ENCODE measurements at places on chromosomes 1 and 21.
A peak's percentile ranks its signal among the peaks of the same experiment; 100 is the strongest.

GRCh38 chr21:27582246-27582947, 615.5 kb upstream of the ADAMTS5 start:
- DNase-seq = no peak

DNA sequence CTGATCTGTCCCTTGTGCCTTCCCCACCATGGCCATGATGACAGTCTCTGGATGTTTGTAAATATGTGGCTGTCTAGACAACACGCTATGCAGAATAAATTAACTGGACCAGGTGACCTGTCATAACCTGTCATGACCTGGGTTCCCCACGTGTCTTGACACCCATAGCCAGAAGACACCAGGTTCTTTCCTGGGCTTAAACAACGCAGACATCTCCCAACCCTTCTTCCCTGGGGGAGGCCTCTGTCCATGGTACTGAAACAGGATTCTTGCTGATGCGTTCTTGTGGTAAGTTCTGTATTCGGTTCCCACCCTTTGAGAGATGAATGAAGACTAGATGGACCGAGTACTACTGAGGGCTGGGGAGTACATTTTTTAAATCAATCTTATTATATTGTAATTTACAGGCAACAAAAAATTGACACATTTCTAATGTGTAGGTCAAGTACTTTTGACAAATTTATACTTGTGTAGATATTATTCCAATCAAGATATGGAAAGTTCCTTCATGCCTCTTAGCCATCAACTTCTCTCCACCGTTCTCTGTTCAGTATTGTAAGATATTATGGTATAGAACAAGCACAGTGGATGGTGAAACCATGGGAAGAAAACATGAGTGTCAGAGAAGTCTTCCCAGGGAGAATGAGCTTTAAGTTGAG, 738.8 kb downstream of the PTPRU start:
- DNase-seq = no peak

DNA sequence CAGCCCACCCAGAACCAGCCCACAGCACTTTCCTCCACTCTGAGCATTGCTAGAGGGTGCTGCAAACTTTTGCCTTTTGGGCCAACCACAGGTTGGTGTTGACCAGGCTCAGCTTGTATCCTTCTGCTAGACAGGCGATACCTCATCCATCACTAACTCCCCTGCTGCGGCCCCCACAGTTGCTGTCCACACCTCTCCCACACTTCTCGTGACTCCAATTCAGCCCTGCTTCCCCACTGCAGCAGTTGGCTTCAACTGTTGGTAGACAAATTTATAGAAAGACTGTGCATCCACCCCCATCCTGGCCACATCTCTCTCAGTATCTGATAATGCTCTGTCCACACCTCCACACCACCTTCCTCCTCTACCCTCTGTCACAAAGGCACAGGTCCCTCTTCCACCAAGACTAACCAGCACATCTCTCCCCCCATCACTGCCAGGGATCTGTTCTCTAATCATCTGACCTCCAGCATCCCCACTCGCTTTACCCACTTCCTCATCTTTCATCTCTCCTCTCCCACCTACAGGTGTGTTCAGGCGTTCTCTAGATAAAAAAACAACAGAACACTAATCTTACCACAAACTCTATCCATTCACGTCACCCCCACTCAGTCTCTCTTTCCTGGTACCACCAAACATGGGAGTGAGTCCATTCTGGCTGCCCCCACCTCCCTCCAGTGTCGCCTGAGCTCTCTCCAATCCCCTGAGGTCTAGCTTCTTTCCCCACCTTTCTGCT, 15.8 kb upstream of the SLC25A44 start:
- no peak for DNase-seq

DNA sequence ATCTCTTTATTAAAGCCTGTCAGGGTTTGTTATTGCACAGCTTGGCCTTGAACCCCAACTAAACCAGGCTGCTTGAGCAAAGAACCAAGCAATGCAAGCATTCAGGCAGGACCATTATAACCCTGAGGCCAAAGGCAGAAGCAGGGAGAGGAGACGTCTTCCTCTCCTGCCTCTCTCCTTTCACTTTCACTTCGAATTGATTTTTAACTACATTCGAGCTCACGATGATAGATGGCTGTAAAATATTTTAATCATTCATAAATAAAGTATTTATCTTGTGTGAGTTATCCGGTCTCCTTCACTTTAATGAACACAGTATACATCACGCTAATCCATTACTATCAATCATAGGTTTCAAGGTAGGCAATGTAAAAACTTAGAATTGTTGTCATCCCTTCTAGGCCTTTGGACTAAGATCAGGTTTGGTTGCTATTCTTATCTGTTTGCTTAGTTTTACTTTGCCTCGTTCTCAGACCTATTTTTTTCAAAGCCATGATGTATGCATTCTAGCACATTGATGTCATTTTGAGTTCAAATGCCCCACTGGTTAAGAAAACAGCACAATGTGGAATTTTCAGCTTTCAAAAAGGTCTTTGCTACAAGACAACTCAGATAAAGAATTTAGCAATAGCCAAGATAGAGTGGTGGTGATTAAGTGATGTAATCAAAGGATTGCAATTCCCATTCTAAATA, 480.2 kb upstream of the RUNX1 start:
- peak; percentile 50 for DNase-seq

- DNase-seq = peak; percentile 46
These were observed 112.7 kb downstream of the RUNX1 start for GRCh38 chr21:34936371-34936789.

DNA sequence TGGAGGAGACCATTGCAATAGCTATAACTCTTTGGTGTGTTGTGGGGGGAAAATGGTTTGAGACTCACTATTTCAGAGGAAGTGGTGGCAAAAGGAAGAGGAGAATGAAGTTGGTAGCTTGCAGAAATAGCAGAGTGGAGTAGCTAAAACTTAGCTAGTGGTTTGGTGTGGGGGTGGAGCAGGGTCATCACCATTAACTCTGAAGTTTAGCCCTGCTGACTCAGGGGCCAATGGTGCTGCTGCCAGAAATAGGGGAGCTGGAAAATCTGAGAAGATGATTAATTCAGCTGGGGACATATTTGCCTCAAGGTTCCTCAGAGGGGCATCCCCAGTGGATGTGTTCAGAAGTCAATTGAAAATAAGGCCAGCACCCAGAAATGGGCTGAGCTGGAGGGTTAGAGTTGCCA, 65.4 kb downstream of the RUNX1 start:
- DNase-seq = peak; percentile 37

DNA sequence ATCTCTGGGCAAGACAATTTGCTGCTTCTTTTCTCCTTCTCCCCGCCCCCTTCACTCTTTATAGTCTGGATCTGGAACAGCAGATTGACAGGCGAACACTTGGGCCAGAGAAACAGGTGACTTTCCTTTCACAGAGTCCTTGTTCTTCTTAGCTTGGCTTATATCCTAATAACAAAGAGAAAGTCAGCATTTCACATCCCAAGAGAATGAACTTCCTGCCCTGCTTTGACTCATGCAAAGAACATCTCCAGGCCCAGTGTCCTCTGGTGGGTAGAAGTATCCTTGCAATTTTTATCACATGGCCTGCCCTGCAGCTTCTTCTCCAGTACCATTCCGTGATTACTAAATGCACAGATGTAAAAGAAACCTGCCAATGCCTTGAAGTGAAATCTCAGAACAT, 764.4 kb downstream of the ADGRL2 start:
- DNase-seq = no peak

DNA sequence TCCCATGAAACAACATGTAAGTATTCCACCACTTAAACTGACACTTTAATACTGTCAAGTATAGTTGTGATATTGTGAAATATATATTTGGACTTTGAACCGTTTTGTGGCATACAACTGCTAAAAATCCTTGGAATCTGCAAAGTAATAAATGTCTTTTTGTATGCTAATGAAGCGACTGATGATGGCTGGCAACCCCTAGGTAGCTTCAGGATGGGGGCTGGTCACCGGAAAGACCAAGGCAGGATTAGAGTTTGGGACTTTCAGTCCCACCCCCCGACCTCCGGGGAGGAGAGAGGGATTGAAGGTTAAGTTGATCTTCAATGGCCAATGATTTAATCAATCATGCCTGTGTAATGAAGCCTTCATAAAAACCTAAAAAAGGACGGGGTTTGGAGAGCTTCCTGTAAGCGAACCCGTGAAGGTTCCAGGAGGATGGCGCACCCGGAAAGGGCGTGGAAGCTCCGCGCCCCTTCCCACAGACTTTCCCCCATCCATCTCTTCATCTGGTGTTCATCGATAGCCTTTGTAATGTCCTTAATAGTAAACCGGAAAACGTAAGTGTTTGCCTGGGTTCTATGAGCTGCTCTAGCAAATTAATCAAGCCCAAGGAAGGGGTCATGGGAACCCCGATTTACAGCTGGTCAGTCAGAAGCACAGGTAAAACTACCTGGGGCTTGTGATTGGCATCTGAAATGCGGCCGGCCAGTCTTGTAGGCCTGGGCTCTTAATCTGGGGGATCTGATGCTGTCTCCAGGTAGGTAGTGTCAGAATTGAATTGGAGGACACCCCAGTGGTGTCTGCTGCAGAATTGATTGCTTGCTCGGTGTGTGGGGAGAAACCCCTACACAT, 1.8 kb upstream of the ZNF281 start:
- no peak for DNase-seq

DNA sequence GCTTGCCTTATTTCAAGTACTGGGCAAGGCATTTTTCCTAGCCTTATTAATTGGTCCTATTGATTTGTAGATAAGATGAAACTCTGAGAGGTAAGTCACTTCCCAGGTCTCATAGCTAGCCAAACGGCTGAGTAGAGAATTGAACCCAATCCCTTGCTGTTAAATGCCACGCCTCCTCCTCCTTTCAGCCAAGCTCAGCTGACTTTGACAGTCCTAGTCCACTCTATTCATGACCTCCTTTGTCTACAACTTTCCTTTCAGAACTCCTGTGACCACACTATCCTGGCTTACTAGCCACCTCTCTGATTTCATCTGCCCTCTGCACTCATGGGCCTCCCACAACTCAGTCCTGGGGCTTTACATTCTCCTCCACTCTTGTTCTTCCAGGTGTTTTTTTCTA, 3.9 kb upstream of the NGF start:
- no peak for DNase-seq

- no peak for DNase-seq
These were observed 7.9 kb upstream of the IL23R start for GRCh38 chr1:67158401-67158800.

- no peak for DNase-seq
These were observed 28.7 kb upstream of the KCNJ15 start for GRCh38 chr21:38228115-38228514.

DNA sequence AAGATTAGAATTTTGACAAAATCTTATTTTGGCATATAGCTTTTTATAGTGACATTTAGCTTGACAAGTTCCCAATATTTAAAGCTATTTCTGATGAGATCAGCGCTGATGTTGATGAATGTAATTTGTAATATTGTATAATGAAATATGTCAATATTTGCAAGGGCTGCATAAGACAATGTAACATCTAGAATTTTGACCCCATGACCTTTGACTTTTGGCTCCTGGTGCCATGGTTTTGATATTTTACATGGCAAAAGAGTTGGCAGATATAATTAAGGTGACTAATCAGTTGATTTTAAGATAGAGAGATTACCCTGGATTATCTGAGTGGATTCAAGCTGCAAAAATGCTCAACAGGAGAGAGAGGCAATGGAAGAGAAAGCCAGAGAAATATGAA, 63.9 kb downstream of the DUSP10 start:
- no peak for DNase-seq

DNA sequence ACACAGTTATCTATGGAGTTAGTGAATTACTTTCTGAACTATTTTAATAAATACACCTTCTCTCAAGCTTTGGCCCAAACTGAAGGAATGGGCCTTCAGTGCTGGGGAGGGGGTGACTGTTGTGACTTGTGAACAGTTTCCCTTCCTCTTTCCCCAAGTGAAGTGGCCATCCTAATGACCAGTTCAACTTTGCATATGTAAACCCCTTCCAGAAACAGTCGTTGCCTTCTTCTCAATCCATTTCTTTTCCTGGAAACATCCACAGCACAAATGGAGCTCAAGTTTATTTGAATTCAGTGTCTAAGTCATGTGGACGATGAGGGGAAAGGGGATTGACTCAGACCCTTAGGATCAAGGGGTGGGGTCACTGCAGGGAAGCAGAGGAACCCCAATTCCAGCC, 1.3 kb upstream of the INPP5B start:
- no peak for DNase-seq

DNA sequence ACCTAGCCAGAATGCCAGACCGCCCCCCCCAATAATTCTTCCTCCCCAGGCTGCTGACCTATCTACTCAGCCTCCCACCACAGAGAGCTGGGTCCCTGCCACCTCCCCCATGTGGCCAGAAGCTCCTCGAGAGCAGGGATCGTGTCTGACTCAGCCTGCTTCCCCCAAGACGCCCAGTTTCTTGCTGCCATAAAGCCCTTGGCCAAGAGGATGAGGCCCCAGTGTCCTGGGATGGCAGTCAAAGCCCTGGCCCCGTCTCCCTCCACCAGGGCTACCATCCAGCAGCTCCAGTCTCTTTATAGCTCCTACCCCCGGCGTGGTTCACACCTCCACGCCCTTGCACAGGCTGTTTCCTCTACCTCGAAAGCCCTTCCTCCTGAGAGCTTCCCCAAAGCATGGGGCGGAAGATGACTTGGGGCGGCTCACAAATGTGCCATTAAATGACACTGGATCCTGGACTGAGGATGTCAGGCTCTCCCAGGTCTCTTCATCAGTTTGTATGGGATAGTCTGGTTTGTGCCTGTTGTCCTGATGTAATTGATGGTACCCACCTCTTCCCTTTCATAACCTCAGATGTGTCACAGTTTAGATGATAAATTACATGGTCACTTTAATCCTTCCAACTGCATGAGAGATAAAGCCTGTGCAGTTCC, 13.2 kb downstream of the ADGRB2 start:
- peak; percentile 56 for DNase-seq

Measured in CD4-positive, alpha-beta T cell treated with Interleukin-21 for 1 hour (primary cell).